ENCODE measurements at places on chromosomes 16 and 17.

- no peak for DNase-seq
Observed at GRCh38 chr16:29789775-29790182, 772 bp upstream of the KIF22 start.

GRCh38 chr16:62929593-62929992 lies 893.4 kb upstream of the CDH8 start:
- DNase-seq, result no peak

DNA sequence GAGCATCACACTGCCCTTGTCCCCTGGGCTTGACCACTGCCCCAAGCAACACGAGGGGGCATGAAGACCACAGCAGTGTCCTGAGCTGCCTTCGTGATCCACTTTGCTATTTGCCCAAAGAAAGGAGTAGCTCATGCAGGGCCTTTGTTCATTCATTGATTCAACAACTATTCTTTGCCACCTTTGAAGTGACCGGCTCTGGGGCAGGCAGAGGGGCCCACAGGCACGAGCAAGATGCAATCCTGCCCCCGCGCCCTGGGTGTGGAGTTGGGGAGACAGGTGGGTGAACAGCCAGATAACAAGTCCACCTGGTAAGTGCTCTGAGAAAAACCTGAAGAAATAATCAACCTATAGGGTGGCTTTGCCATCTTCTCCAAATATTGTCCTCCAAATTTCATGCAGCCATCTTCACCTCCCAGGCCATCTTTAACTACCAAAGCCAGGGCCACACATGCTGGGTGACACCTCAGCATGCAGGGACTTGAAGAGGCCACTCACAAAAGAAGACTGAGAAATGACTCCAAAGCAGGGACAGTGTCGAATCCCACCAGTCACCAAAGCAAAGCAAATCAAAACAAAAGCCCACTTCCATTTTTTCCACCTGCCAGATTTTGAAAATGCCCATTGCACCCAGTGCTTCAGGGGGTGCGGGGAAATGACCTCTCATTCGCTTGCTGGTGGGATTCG lies 18.2 kb upstream of the RBFOX3 start:
- no peak for DNase-seq

- no peak for DNase-seq
Observed at GRCh38 chr17:79424471-79425185, 186.2 kb downstream of the RBFOX3 start.

GRCh38 chr17:22278302-22279275 lies 586.3 kb downstream of the KCNJ18 start:
- no peak for DNase-seq

DNA sequence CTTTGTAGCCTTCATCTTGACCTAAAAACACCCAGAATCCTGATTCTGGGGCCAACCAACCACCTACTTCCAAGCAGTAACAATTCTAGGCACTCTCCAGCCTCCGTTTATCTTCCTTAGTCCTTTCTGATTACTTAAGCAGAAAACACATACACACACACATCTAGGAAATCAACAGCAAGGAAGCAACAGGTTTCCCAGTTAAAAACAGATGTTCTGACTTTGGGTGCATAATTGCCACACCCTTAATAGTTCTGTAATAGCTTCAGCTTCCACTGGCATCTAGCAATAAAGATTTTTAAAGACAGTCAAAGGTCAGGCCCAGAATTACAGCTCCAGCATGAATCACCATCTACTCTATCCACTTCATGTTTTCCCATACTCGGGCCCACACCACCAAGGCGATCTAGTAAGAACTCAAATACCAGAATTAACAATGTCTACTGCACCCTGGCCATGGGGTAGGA lies 2.6 kb downstream of the ARHGAP17 start:
- DNase-seq, result no peak
